ENCODE measurements at places on chromosomes 1 and 21.

DNA sequence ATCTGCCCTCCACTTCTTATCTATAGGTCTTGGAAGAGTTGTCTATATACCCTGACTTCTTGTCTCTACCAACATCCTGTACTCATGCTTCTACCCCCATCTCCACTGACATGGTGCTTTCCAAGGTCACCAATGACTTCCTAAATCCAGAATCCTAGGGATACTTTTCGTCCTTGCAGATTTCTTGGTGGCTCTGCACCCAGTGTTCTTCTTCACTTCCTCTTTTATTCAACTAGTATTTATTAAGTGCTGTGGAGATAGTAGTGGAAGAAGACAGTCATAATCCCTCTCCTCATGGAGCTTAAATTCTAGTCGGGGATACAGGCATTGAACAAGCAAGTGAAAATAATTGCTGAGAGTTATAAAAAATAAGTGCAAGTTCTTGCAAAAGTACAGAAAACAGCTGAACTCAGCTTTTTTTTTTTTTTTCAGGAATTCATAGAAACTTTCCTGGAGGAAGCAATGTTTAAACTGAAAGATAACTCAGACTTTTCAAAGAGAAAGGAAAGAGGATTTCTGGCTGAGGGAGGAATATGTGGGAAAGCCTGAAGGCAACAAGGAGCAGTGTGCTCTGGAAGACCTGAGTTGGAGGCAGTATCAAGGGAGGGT lies 38.2 kb upstream of the CYP4B1 start:
- DNase-seq: no peak

GRCh38 chr1:110953031-110953430 lies 10.7 kb downstream of the LRIF1 start:
- no peak for DNase-seq

GRCh38 chr1:51348147-51348527 lies 17.8 kb upstream of the TTC39A start:
- DNase-seq: no peak

- no peak for DNase-seq
Observed at GRCh38 chr1:10851024-10852013, 54.9 kb upstream of the CASZ1 start.

DNA sequence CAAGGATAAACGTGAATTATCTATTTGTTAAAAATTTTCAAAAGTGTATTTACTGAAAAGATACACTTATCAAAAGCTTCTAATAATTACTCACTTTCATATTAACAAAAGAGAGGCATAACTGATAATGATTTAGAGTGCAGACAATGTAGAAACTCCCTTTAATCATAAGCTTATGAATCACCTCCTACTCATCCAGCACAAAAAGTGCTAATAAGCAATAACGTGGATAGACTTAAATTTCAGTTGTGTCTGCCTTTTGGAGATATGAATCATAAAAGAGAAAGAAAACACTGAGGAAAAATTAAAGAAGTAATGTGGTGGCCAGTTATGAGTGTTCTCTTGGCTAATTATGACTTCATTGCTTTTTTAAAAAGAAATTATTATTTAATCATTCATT lies 827.6 kb upstream of the B3GALT2 start:
- DNase-seq: no peak

GRCh38 chr1:224085421-224086108 lies 28.3 kb upstream of the FBXO28 start:
- DNase-seq: no peak

- peak; percentile 4 for DNase-seq
Observed at GRCh38 chr1:61158591-61158990, 76.2 kb downstream of the NFIA start.

DNA sequence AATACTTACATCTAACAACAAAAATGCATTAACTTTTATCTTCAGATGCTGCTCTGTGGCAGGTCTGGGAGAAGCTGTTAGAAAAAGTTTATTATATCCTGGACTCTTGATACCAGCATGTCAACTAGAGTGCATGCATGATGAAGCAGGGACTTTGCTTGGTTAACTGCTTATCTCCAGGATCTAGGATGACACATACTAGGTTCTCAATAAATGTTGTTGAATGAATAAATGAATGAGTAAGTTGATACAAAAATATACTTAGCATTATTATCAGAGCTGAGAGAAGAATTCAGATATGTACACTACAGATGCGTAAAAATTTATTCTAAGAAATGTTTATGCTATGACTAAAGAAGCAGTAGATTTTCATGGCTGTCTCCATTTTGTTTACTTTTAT lies 304.3 kb downstream of the LTN1 start:
- DNase-seq: no peak

GRCh38 chr1:78340006-78340405 lies 150.8 kb upstream of the PTGFR start:
- DNase-seq: peak; percentile 4

DNA sequence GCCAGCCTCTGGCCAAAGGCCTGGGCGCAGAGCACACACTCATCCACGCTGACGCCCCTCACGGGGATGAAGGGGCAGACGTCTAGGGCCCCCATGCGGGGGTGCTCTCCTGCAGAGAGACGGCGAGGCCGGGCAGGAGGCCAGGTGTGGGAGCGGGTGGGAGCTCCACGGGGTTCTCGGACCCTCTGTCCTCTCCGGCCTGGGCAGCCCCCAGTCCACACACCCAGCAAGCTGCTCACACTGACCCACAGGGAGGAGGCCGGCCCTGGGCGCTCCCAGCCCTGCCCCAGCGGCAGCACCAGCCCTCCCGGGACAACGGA lies 2.5 kb downstream of the FTCD start:
- DNase-seq: no peak

GRCh38 chr1:194705123-194705854 lies 1518.9 kb upstream of the B3GALT2 start:
- no peak for DNase-seq

DNA sequence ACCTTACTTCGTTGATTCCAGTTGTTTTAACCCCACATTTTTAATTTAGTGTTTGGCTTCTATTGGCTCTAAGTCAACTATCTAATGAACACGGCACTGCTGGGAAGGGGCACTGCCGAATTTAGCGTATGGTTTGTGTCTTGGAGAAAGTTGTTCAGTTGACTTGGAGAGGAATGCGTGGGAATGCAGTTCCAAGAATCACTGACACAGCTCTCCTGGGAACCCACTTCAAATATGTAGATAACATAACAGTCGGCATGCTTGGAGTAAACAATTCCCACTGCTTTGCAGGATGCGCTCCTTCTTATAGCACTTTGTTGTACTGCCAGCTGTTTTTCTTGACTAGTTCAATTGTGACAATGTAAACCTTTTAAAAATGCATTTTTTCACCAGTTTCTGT lies 104.3 kb downstream of the RYR2 start:
- DNase-seq: no peak

DNA sequence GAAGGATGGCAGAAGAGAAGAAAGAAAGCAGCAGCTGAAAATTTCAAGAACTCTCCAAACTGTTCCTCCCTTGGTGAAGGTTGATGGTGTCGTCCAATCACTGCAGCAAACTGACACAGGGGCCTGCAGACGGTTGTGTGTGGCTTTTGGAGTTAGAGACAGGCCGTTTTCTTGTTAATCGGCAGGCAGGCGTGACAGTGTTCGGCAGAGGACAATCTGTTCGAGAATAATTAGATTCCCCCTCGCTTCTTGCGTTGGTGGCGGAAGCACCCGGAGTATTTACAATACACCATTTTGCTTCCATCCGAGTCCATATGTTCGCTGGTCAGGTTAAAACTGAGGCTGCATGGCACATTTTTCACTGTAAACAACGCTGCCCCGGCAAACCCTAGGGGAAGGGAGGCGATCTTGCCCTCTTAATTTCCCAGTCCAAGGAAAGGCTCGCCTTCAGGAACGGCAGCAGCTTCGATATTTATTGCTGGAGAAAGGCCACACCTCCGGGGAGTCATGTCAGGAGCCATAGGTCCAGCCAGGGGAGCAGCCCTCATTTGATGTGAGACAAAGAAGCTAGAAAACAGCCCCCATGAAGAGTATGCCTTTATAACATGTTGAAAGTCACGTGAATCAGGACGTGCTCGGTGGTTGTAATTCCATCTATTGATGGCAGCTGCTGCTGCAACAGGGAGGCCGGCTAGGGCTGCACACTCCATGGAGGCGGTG lies 360.1 kb downstream of the SMYD3 start:
- DNase-seq: no peak

GRCh38 chr1:203177470-203178039 lies 1.9 kb upstream of the MYBPH start:
- DNase-seq: no peak
